HAP-1 (cell line): ENCODE measurements at places on chromosomes 6 and 20.

GRCh38 chr20:56945057-56945456, 316.0 kb downstream of the TFAP2C start:
- no peak for DNase-seq

GRCh38 chr20:46545077-46545826, 5.2 kb downstream of the OCSTAMP start:
- DNase-seq = no peak

DNA sequence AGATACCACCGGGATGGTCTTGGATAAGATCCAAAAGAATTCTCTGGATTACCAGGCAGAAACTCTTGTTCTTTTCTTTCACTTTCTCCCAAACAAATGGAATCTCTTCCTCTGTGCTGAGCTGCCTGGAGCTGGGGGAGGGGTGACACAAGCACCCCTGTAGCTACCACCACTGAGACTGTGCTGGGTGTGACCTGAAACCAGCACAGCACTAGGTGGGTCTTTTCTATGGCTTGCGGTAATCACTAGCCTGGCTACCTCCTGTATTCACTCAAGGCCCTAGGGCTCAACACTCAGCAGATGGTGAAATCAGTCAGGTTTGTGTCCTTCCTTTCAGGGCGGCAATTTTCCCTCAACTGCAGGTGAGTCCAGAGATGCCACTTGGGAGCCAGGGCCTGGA, 122.4 kb upstream of the CENPW start:
- no peak for DNase-seq

GRCh38 chr20:46979603-46980241, 85.1 kb downstream of the EYA2 start:
- DNase-seq = no peak

DNA sequence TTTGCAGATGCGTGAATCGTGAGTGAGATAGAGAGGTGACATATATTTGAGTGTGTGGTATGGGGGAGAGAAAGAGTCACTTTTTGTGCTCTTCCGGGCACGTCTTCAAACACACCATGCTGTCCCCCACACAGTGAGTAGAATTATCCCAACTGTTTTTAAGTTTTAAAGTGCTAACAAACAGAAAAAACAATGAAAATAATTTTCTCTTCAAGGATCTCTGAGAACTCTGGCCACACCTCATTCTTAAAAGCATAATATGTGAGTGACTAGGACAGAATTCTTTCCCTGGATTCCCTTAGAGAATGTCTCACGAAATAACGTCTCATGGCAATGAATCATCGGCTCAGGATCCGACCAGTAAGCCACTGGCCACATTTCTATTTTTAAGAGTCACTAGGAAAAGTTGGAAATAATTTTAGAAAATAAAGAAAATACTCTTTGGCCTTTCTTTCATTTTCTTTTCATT, 235.7 kb upstream of the ZNF217 start:
- no peak for DNase-seq

DNA sequence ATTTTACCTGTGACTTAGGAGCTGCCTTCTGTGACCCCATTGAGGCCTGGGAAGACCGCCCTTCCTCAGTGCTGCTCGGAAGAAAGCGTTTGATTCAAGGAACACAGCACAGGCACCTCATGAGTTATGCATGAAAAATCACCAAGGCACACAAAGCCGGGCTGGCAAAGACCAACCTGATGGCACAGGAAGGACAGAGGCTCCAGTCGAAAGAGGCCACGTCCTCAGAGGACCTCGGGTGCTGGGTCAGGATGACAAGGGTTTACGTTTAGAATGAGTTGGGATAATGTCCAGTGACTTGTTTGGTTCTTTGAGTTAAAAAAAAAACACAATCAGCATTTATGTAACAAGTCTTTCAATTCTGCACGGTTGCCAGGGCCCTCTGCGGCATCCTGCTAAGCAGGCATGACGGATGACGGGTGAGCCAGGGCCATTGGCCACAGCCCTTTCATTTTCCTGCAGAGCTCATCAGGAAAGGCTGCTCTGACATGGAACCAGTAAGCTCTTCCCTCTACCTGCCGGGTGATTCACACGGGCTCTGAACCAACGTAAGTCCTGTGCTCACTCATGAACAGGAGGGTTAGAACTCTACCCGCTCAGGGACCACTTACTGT, 112.8 kb downstream of the DACT2 start:
- no peak for DNase-seq

GRCh38 chr20:376089-376488, 4.5 kb upstream of the TRIB3 start:
- no peak for DNase-seq

GRCh38 chr6:154337406-154338005, 19.1 kb downstream of the IPCEF1 start:
- no peak for DNase-seq

- DNase-seq = no peak
Observed at GRCh38 chr20:5354901-5355300, 38.1 kb upstream of the PROKR2 start.

DNA sequence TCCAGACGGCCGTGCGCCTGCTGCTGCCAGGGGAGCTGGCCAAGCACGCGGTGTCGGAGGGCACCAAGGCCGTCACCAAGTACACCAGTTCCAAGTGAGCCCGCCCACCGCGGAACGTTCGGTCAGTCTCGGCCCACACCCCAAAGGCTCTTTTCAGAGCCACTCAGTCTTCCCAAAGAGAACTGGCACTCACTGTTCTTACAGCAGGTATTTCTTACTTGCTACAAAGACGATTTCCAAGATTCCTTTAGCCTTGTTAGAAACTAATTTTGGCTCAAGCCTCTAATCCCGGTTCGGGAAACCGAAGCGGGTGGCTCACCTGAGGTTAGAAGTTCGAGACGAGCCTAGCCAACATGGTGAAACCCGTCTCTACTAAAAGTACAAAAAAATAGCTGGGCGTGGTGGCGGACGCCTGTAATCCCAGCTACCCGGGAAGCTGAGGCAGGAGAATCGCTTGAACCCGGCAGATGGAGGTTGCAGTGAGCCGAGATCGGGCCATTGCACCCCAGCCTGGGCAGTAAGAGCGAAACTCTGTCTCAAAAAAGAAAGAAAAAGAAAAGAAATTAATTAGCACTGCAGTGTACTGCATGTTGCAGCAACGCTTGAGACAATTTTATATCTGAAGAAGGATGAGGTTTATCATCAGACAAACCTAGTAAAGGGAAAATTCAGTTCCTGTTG, 73.1 kb downstream of the OR2B2 start:
- no peak for DNase-seq

DNA sequence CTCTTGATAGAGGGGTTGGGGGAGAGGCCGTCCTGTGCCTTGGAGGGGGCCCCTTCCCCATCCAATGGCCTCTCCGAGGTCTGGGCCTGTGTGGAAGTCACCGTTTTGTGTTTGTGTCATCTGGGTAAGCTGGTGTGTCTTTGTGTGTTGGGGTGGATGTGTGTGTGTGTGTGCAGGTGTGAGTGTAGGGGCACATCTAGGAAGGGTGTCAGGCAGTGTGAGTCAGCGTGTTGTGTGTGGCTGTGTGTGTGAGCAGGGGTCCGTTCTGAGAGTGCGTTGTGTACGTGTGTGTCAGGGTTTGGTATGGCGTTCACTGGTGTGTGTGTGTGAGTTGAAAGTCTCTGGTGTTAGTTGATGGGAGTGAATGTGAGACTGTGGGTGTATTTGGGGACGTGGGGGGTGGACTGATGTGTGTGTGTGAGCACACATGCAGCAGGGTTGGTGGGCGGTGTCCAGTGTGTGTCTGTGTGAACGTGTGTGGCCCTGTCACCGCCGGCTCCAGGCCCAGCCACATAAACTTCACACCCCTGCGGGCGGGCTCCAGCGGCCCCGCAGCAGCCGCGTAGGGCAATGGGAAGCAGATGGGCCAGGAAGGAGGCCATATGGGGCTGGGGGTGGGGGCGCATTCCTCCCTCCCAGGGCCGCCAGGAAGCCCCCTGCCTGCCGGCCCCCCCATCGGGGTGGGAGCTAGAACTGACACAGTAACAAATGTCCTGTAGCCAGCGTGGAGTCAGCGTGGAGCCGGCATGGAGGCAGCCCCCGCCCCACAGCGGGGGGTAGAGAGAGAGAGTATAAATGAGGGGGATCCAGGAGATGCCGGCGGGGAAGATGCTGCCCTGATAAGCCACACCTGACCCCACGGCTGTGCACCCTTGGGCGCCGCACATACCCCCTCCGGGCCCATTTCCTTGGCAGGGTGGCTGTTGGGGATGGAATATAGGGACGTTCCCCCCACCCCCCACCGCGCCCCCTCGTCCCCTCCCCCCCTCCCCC, 32.1 kb downstream of the SNAI1 start:
- no peak for DNase-seq

- no peak for DNase-seq
Observed at GRCh38 chr20:21361266-21361665, 36.1 kb downstream of the NKX2-4 start.
